Hepatocyte (in vitro differentiated cells): ENCODE measurements at places on chromosomes 12 and 14. TPM values are rescaled to one million over a fixed set of nuclear protein-coding genes. Genes with fewer than 3 reads are reported as not detected.

- no peak for DNase-seq
- no peaks in the 10 kb centered on the region for H3K27me3 ChIP-seq
- no peak overlapping the region for H3K27ac ChIP-seq
- no peak overlapping the region for H3K4me3 ChIP-seq
Observed at GRCh38 chr12:92668739-92669138, 34.0 kb upstream of the PLEKHG7 start.

DNA sequence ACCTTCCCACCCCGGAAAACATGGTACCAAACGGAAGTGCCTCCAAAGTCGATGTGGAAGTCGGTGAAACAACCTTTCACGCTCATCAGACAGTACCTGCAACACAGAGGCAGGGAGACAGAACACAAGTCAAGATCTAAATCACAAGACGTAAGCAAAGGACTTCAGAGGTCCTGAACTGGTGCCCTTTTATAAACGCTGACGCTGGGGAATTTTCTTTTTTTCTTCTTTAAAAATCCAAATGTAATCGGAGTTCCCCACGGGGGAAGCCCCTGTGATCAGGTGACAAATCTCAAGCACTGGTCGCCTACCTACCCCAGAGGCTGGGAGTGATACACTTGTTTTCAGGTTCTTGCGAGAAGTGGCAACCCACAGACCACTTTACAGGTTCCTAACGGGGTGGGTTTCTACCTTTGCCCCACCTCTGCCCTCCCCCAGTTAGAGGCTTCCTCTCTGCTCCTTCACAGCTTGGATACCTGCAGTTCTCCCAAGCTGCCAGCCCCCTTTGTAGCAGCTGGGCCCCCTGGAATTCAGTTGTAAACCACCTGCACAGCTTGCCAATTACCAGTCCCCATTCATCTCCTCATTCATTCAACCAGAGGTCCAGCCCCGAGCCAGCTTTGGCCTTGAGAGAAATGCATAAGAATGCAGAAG, 46.2 kb downstream of the KDM2B start:
- no peaks in the 10 kb centered on the region for H3K36me3 ChIP-seq
- H3K4me1 ChIP-seq, result peaks cover 39% of the 10 kb centered on the region
- H3K4me3 ChIP-seq, result no peak overlapping the region
- H3K27me3 ChIP-seq, result no peaks in the 10 kb centered on the region
- DNase-seq, result no peak

GRCh38 chr12:67939611-67940010, 49.6 kb upstream of the IFNG-AS1 start:
- H3K4me1 ChIP-seq, result peaks cover 8% of the 10 kb centered on the region
- no peak overlapping the region for H3K27ac ChIP-seq
- no peak overlapping the region for H3K4me3 ChIP-seq
- H3K36me3 ChIP-seq, result no peaks in the 10 kb centered on the region

GRCh38 chr14:61308198-61308597, 13.2 kb upstream of the PRKCH start:
- H3K4me1 ChIP-seq, result no peaks in the 10 kb centered on the region
- H3K27ac ChIP-seq, result no peak overlapping the region
- no peaks in the 10 kb centered on the region for H3K36me3 ChIP-seq
- no peak for DNase-seq
- H3K4me3 ChIP-seq, result no peak overlapping the region
- no peaks in the 10 kb centered on the region for H3K27me3 ChIP-seq

DNA sequence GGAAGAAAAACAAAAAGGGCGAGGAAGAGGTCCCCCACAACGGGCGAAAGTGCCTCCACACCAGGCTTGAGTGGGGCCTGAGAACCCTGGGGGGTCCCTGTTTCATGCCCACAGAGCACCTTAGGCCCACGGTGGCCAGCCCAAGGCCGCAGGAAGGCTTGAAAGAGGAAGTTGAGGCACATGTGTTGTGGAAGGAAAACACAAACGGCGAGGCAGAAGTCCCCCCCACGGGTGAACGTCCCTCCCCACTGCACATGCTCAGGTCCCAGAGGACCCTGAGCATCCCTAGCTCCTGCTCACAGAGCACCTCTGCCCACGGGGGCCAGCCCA, 371.5 kb downstream of the ALG10 start:
- no peaks in the 10 kb centered on the region for H3K4me1 ChIP-seq
- no peaks in the 10 kb centered on the region for H3K36me3 ChIP-seq
- DNase-seq, result no peak
- H3K27me3 ChIP-seq, result no peaks in the 10 kb centered on the region
- H3K4me3 ChIP-seq, result no peak overlapping the region

- H3K4me3 ChIP-seq, result no peak overlapping the region
- no peak overlapping the region for H3K27ac ChIP-seq
- no peaks in the 10 kb centered on the region for H3K36me3 ChIP-seq
- H3K4me1 ChIP-seq, result peaks cover under 1% of the 10 kb centered on the region
Observed at GRCh38 chr12:66008985-66009384, 121.6 kb downstream of the LLPH start.

- no peaks in the 10 kb centered on the region for H3K27me3 ChIP-seq
- DNase-seq, result peak; percentile 83
- no peaks in the 10 kb centered on the region for H3K36me3 ChIP-seq
- peaks cover 48% of the 10 kb centered on the region for H3K4me1 ChIP-seq
- no peak within 1 kb of the TSS for H3K4me3 ChIP-seq
- peak within 1 kb of the TSS; percentile 91 for H3K27ac ChIP-seq
Observed at GRCh38 chr12:57454566-57455373, at the start of gene INHBE. INHBE (plus strand) TSS chr12:57455307; CDS start chr12:57455537, 230 bp downstream.

DNA sequence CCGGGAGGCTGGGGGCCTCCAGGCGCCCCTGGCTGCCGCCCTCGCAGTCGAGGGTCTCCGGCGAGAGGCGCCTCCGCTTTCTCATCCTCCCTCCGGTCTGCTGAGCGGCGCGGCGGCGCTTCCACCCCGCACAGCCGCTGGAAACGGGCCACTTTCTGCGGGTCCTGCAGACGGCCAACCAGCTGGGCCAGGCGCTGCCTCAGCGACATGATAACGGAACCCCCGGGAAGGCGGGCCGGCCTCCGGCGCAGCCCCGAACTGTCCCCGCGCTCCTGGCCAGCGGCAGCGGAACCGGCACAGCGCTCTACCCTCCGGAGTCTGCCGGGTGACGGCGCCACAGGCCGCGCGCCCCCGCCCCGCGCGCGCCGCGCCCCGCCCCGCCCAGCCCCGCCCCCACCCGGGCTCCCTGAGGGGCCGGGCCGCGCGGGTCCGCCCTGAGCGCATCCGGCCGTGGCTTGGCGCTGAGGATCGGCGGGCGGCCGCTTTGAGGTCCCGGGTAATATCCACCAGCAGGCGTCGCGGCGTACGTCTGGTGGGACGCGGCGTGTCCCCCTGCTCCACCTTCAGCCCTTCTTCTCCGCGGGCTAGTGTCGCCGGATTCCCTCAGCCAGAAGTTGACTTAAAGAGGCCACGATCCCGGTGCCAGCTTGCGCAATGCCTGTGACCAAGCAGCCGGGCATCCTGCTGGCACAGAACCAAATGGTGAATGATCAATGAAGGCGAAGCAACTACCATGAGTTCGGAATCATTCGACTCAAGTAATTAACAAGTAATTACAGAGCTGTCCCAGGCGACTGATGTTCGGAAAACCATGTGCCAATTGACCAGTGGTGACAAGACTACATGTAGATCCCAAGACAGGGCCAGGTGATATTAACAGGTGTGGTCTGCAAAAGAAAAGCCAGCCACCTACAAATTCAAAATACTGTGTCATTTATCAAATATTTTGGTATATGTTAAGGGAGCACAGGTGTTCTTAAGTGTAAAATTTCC, at the start of gene SGPP1:
Gene SGPP1 (minus strand): TSS at position 330 of the 993 bp plus-strand sequence. CDS start 121 bp downstream, at position 209.
- H3K27me3 ChIP-seq, result no peaks in the 10 kb centered on the region
- H3K4me1 ChIP-seq, result no peaks in the 10 kb centered on the region
- peak within 1 kb of the TSS; percentile 97 for H3K4me3 ChIP-seq
- peak within 1 kb of the TSS; percentile 89 for H3K27ac ChIP-seq

DNA sequence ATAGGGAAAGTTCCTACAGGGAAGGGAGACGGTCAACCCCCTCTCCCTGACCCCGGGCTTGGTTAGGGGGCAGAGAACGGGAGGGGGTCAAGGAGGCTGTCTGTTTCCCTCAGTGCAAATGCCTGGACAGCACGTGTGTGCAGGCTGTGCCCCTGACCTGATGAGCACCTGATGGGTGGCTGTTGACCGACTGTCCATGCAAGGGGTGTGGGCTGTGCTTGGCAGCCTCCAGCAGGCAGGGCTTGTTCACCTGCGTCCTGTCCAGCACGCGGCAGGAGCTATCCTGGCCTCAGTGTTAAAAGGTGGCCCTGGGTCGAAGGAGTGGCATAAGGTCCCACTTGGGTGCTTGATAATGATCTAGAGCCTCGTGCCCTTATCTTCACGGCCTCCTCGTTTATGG, 221.0 kb downstream of the CACNA1C start:
- no peak for DNase-seq
- peaks cover 2% of the 10 kb centered on the region for H3K4me1 ChIP-seq
- no peak overlapping the region for H3K27ac ChIP-seq
- no peaks in the 10 kb centered on the region for H3K36me3 ChIP-seq

DNA sequence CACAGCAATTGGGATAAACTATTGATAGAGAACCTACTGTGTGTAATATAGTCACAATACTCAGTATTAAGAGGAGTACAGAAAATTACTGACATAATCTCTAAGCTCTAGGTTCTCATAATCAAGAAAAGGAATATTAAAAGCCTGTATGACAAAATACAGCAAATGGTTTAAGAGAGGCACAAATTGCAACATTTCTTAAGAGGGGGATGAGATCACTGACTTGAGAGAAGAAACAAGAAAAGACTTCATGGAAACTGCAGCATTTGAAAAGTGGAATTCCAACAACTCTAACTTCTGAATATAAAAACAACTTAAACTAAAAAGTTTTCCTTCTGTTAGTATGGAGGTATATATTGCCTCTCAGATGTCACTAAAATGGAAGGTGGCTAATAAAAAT, 89.7 kb downstream of the NUMB start:
- no peak overlapping the region for H3K27ac ChIP-seq
- no peak overlapping the region for H3K4me3 ChIP-seq
- H3K4me1 ChIP-seq, result no peaks in the 10 kb centered on the region
- no peak for DNase-seq
- no peaks in the 10 kb centered on the region for H3K27me3 ChIP-seq
- no peaks in the 10 kb centered on the region for H3K36me3 ChIP-seq

- no peaks in the 10 kb centered on the region for H3K36me3 ChIP-seq
- peak; percentile 54 for DNase-seq
- no peaks in the 10 kb centered on the region for H3K4me1 ChIP-seq
Observed at GRCh38 chr12:81758421-81759189, 545 bp downstream of the PPFIA2 start.

DNA sequence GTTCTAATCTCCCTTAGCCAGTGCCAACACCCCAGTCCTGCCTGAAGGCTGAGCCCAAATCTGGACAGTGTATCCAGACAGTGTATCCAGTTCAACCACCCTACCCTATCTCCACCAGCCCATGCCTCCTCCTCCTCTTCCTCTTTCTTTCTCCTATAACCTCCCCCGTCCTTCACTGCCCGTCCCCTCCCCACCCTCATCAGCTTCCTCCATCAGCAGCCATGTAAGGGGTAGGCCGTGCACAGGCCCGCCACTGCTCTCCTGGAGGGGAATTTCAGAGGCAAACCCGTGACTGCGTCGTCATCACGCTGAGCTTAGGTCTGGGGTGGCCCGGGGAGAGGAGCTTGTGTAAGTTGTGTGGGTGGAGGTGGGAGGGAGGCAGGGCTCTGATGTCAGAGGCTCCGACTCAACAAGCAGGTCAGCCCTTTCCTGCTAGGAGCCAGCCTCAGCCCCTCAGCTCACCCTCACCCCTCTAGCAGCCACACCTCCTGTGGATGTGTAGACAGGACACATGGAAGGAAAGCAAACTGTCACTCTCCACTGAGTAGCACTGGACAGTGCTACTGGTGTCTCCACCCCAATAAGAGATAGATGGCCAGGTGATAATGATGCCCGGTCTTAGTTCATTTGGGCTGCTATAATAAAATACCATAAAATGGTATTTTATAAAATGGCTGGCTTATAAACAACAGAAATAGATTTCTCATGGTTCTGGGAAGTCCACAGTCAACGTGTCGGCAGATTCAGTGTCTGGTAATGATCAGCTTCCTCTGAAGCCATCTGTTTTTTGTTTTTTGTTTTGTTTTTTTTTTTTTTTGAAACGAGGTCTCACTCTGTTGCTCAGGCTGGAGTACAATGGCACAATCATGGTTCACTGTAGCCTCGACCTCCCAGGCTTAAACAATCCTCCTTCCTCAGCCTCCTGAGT, 50.5 kb downstream of the IRF2BPL start:
- no peaks in the 10 kb centered on the region for H3K27me3 ChIP-seq
- H3K4me1 ChIP-seq, result no peaks in the 10 kb centered on the region
- H3K4me3 ChIP-seq, result no peak overlapping the region

DNA sequence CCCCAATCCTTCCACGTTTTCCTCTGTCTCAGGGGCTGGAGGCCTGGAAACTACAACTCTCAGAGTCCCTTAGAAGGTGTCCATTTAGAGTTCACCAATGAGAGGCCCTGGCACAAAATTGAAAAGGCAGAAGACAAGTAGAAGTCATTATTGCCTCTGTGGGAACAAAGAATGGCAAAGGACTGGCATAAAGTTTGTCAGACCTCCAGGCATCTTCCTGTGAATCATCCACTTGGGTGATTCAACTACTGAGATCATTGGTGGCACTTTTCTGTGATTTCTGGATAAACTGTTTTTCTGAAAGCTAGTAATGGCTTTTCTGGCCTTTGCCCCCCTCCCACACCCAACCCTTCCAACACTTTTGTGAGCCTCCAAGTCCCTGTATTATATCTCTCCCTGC, 42.6 kb upstream of the C12orf42 start:
- H3K4me1 ChIP-seq, result no peaks in the 10 kb centered on the region
- H3K27ac ChIP-seq, result no peak overlapping the region
- no peak overlapping the region for H3K4me3 ChIP-seq
- DNase-seq, result no peak

DNA sequence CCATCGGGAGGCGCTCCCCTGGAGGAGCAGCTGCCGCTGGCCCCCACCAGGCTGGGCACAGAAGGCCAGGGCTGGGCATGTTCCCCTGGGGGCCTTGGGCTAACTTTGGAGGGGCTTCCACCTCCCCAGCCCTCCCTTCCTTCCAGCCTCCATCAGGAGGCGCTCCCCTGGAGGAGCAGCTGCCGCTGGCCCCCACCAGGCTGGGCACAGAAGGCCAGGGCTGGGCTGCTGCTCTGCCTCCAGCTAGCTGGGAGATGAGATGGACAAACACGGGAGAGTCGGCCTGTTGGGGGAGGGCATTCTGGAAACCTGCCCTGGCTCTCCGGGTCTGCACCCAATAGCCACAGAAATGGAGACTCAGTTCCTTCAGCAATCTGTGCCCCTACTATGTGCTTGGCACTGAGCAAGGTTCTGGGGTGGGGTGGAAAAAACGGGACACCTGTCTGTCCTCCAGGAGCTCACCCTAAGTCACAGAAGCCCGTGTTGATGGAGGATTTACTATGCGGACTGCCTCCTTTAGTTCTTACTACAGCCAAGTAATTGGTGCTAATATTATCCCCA, 39.0 kb upstream of the CORO1C start:
- no peaks in the 10 kb centered on the region for H3K27me3 ChIP-seq
- no peaks in the 10 kb centered on the region for H3K36me3 ChIP-seq
- no peaks in the 10 kb centered on the region for H3K4me1 ChIP-seq
- no peak overlapping the region for H3K4me3 ChIP-seq

MYH6 gene
- not detected in 2 replicates for total RNA-seq

PLEK2 gene
- 4.8 and 5.1 TPM in 2 replicates for total RNA-seq

TEAD4 gene
- total RNA-seq, result 5.5 and 8.3 TPM in 2 replicates

MIP gene
- total RNA-seq, result 0.08 TPM in 1 of 2 replicates, not detected in the other

OR10G3 gene
- total RNA-seq, result not detected in 2 replicates
